ENCODE measurements at places on chromosomes 1 and 21.

- DNase-seq, result no peak
These were observed 59.0 kb upstream of the EFHD2 start for GRCh38 chr1:15350551-15351200.

DNA sequence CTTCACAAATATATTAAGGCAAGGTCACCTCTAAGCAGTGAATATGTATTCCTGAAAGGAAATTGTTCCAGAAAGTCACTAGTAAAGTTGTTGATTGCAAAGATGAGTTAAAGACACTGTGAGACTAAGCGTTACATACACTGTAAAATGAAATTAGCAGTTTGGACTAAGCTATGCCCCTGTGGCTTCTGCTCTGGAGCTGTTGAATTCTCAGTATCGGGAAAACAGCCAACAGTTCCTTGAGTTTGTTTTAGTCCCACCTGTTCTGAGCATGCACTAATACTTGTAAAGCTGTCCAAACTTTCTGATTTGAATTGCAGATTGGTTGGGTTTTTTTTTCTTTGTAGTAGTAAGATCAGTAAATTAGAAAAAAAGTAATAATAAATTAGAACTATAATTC lies 21.0 kb downstream of the ANGPTL1 start:
- DNase-seq, result no peak

- peak; percentile 50 for DNase-seq
These were observed 22.8 kb downstream of the NEK7 start for GRCh38 chr1:198179556-198179981.

GRCh38 chr1:77238462-77238861 lies 19.2 kb upstream of the PIGK start:
- no peak for DNase-seq

- DNase-seq, result no peak
These were observed 5.2 kb upstream of the LRRC53 start for GRCh38 chr1:74517599-74518051.

DNA sequence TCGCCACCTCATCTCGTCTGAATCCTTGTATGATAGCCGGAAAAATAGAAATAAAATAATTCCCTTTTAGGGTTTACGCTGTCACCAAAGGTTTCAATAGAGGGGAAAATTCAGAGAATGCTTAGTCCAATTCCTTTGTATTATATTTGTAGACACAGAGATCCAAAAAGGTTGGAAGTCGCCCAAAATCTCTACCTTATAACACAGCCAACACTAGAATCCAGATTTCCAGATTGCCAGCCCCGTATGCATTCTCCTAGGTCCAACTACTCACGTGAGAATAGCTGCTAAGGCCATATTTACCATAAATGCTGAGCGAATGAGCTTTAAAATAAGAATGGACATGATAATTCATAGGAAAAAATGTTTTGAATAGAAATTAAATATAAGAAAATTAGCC lies 124.5 kb downstream of the KCNK1 start:
- no peak for DNase-seq

- DNase-seq, result no peak
These were observed 42.7 kb downstream of the MORN1 start for GRCh38 chr1:2348346-2349325.

DNA sequence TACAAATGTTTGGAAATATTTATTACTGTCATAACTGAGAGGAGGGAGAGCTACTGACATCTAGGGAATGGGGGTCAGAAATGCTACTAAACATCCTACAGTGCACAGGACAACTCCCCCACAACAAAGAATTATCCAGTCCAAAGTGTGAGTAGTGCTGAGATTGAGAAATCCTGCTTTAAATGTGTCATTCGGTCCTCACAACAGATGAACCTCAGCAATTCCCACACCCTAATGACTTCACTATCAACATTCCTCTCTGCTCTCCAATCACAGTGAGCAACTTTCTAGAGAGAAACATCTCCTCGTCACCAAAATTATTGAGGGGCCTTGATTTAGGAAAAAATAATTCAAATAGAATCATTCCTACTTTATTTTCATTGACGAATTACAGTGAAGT lies 18.0 kb downstream of the OMA1 start:
- no peak for DNase-seq

GRCh38 chr1:119285482-119285881 lies 83.1 kb upstream of the HAO2 start:
- DNase-seq, result no peak

GRCh38 chr1:217063172-217063908 lies 340.1 kb upstream of the ESRRG start:
- no peak for DNase-seq

DNA sequence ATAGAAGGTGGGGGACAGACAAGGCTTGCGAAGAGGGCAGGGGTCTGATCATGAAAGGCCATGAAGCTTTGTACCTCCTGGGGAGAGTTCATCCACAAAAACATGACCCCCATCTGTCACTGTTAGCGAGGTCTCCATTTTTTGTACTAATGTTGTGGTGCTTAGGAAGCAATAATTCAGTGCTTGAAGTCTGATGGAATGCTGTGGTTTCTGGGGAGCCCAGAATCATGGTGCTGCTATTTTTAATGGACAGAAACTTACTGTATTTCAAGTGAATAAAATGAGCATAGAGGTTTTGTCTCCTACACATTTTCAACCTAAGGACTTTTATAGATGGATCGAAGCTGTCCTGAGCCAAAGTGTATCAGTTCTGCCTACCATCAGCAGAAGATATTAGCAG lies 28.2 kb upstream of the RGL1 start:
- no peak for DNase-seq

DNA sequence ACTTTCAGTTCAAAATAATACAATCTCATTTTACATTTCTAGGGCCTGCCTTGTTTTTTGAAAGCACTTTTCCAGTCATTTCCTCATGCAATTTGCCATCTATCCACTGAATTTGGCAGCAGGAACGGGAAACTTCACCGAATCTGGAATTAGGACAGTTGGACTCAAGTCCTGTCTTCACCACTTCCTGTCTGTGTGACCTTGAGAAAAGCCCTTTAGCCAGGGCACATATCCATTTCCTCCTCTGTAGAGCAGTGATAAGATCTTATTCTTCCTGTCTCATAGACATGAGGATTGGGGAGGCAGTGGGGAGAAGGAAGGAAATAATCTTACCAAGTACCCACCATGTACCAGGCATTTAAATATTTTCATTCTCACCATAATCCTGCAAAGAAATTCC lies 12.0 kb downstream of the VAV3 start:
- DNase-seq, result no peak

- DNase-seq, result no peak
These were observed 55.7 kb downstream of the PLEKHA6 start for GRCh38 chr1:204304067-204304466.

GRCh38 chr21:37164742-37165141 lies 91.7 kb downstream of the TTC3 start:
- no peak for DNase-seq

- peak; percentile 15 for DNase-seq
These were observed 117.2 kb downstream of the SLC25A24 start for GRCh38 chr1:108082738-108083562.

GRCh38 chr1:197327776-197328364 lies 59.8 kb downstream of the CRB1 start:
- peak; percentile 2 for DNase-seq

- DNase-seq, result no peak
These were observed 27.9 kb downstream of the PCSK9 start for GRCh38 chr1:55067022-55067778.

GRCh38 chr1:209389258-209389657 lies 194.3 kb upstream of the CAMK1G start:
- DNase-seq, result peak; percentile 4

DNA sequence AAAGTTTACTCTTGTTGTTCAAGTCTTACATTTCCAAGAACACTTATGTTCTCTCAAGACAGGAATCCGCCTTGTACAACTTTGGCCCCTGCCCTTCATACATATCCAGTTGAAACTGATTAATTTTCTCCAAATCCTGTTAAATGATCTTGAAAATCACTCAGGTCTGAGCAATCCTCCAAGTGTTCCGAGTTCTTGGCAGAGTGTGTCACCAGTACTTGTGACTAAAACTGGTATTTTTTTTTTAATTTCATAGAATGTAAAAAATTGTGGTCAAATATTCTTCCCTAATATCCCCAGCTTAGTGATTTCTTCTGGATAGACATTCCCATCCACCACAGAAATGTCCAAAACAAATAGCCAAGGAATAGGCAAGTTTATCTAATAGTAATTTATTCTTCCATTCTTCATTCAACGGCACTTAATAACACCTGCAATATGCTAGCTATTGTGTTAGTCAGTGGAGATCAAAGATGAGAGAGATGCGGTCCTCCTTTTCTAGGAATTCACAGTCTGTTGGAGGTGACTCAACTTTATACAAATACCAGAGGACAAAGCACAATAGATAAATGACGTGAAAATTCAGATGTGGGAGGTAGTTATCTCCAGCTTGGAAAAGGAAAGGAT lies 71.4 kb downstream of the DIRAS3 start:
- no peak for DNase-seq

DNA sequence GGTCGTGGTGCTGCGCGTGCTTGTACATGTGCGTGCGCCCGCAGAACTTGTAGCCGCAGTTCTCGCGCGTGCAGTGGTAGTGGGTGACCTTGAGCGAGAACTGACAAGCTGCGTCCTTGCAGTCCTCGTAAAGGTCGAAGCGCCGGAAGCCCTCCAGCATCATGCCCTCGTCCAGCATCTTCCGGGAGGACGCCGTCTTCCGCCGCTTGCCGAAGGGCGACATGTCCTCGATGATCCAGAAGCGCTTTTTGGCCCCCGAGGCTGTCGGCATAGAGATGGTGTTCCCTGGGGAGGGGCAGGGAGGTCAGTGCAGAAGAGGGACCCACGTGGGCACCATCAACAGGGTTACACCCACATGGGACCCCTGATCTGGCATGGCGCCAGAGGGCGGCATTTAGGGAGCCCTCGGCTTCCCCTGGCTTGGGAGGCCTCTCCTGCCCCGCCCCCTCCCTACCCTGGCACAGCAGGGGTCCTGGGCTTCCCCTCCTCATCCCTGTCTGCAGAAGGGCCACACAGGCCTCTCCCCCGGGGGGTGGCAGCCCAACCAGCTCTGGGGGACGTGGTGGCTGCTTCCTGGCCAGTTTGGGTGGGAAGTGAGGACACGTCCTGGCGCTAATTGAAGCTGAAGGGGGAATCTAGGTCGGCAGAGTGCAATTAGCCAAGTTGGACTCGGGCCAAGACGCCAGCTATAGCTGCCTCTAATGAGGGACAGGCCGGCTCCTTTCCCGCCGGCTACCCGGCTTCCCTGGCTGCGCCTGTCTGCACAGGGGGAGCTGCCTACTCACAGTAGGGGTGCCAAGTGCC lies 156.5 kb downstream of the CASZ1 start:
- no peak for DNase-seq

- no peak for DNase-seq
These were observed 22.5 kb upstream of the DPYD start for GRCh38 chr1:97943354-97943753.

GRCh38 chr1:220300442-220301121 lies 28.3 kb upstream of the RAB3GAP2 start:
- peak; percentile 13 for DNase-seq
